ENCODE measurements at places on chromosomes 2 and 18.

GRCh38 chr18:2625217-2625616 is 30.3 kb upstream of the SMCHD1 start:
- H3K4me3 ChIP-seq, result no peak overlapping the region
- no peak for DNase-seq
- H3K27me3 ChIP-seq, result 0 out of 3 replicates have a peak, but pooled peaks cover 2% of the 10 kb centered on the region
- H3K27ac ChIP-seq, result no peak overlapping the region

DNA sequence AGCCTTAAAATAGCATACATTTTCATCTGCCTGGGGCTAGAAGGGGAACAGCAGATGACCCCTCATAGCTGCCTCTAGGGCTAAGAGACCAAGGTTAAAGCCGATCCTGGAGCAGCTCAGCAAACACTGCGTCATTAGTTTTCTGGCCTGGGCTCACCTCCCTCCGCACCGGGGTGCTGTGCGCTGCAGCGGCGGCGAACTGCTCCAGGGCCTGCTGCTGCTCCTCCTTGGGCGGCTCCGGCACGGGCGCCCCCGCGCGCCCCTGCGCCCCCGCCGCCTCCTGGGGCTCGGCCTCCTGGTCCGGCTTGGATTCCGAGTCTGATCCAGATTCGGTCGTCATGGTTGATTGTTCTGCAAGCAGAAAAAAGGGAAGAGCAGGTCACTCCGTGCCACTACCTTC is 55.0 kb downstream of the EPB41L3 start:
- no peaks in the 10 kb centered on the region for H3K4me1 ChIP-seq
- DNase-seq, result no peak
- H3K36me3 ChIP-seq, result no peaks in the 10 kb centered on the region
- H3K27ac ChIP-seq, result no peak overlapping the region
- H3K27me3 ChIP-seq, result no peaks in the 10 kb centered on the region

GRCh38 chr2:85541753-85542457 is 2.9 kb downstream of the MAT2A start:
- peaks cover 9% of the 10 kb centered on the region for H3K4me1 ChIP-seq
- peak overlapping the region; percentile 68 for H3K4me3 ChIP-seq
- H3K27ac ChIP-seq, result peak overlapping the region; percentile 31

GRCh38 chr18:42412281-42412680 is 457.2 kb downstream of the PIK3C3 start:
- H3K4me1 ChIP-seq, result no peaks in the 10 kb centered on the region
- no peak overlapping the region for H3K4me3 ChIP-seq
- DNase-seq, result no peak
- H3K36me3 ChIP-seq, result no peaks in the 10 kb centered on the region

DNA sequence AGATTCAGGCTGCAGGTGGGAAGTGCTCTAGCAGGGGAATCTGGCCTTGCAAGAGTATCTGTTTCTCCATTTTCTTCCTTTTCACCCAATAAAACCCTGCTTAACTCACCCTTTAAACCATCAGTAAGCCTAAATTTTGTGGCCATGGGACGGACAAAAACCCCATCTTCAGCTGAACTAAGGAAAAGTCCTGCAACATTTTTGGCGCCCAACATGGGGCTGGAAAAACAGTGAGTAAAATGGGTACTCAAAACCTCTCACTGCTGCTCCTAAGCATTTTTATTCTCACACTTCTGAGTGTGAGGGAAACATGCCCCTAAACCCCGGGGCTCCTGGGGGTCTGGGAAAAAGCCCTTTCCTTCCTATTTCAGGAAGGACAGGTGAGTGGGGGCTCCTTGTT is 414.3 kb downstream of the ZNF804A start:
- H3K27ac ChIP-seq, result no peak overlapping the region
- H3K4me3 ChIP-seq, result no peak overlapping the region
- no peaks in the 10 kb centered on the region for H3K4me1 ChIP-seq
- H3K36me3 ChIP-seq, result no peaks in the 10 kb centered on the region
- DNase-seq, result no peak

DNA sequence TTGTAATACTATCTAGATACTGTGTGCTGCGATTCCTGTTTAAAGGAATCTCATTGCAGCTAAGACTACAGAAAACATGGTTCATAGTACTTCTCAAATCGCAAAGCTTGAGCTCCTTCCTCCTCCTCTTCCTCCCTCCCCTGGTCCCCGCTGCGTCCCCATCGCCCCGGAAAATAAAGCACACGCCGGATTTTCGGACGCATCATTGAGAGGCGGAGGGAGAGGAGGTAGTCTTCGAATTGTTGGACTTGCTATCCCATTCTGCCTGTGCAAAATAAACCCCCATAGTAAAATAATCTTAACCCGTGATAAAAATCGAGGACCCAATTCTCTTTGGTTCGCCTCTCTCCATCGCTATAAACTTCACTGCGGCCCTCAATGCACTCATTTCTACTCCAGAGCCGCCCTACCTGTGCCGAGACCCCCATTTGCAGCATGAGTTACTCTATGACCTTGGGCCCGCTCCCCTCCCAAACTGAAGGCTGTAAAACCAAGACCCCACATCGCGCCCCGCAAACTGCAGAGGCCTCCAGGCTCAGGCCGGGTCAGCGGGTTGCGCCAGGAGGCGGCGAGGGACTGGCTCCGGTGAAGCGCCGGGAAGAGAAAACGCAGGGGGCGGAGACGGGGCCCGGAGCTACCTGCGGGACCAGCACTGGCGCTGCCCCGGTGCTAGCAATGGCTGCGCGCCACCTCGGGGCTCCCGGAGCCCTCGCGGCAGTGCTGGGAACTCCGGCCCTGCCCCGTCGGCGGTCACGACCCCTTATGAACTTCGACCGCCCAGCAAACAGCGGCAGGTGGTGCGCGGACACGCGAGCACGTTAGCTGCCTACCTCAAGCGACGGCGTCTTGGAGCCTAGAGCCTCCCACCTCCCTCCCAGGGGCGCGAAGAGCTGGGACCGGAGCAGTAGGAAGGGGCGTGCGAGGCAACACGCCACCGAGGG is 649 bp downstream of the ESCO1 start:
- DNase-seq, result peak; percentile 79
- peaks cover 15% of the 10 kb centered on the region for H3K4me1 ChIP-seq
- peak overlapping the region; percentile 97 for H3K4me3 ChIP-seq
- peak overlapping the region; percentile 100 for H3K27ac ChIP-seq
- peaks cover 1% of the 10 kb centered on the region for H3K36me3 ChIP-seq

DNA sequence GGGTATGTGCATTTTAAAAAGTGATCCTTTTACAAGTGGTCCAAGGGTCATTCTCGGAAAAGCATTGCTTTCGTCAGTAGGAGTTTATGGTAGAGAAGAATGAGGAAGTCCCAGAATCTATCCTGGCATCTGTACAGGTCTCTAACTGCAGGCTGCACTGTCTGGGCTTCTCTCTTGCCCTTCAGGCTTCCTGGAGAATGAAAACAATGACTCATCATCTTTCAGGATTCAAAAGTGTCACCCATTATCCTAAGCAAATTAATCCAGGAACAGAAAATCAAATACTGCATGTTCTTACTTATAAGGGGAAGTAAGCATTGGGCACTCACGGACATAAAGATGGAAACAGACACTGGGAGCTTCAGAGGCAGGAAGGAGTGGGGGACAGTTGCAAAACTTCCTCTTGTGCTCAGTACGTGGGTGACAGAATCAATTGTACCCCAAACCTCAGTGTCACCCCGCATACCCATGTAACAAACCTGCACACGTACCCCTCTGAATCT is 60.2 kb upstream of the TXNDC2 start:
- H3K27ac ChIP-seq, result peak overlapping the region; percentile 80
- peak; percentile 81 for DNase-seq
- no peaks in the 10 kb centered on the region for H3K27me3 ChIP-seq
- no peak overlapping the region for H3K4me3 ChIP-seq
- H3K36me3 ChIP-seq, result 0 out of 3 replicates have a peak, but pooled peaks cover 5% of the 10 kb centered on the region
- peaks cover 65% of the 10 kb centered on the region for H3K4me1 ChIP-seq

DNA sequence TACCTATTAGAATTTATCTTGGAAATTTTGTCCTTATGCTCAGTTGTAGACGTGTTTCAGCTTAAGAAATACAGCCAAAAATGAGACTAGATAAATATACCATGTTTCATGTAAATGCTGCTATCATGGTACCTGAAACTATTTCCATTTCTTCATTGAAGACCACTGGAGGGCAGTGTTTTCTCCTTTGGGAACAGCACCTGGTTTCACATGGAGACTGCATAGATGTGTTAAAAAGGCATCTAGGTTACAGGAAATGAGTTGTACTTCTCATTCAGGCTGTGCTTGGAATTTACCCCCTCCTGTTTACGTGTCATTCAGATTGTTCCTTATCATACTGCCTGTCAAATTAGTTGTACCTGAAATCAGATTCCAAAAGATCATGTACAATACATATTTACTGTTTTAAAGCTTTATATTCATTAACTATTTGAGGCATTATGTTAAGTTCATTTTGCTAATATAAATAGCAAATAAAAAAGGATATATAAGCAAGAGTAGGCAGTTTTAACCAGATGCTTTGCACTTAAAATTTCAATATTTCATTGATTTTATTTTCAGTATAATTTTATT is 57.3 kb upstream of the PSMD14 start:
- H3K4me1 ChIP-seq, result peaks cover 2% of the 10 kb centered on the region
- no peaks in the 10 kb centered on the region for H3K27me3 ChIP-seq
- peak; percentile 67 for DNase-seq
- H3K4me3 ChIP-seq, result no peak overlapping the region
- H3K27ac ChIP-seq, result no peak overlapping the region

- H3K36me3 ChIP-seq, result no peaks in the 10 kb centered on the region
- H3K4me1 ChIP-seq, result no peaks in the 10 kb centered on the region
- no peak overlapping the region for H3K4me3 ChIP-seq
- no peaks in the 10 kb centered on the region for H3K27me3 ChIP-seq
Measured at GRCh38 chr2:86661333-86661732, 37.7 kb upstream of the RNF103 start.

DNA sequence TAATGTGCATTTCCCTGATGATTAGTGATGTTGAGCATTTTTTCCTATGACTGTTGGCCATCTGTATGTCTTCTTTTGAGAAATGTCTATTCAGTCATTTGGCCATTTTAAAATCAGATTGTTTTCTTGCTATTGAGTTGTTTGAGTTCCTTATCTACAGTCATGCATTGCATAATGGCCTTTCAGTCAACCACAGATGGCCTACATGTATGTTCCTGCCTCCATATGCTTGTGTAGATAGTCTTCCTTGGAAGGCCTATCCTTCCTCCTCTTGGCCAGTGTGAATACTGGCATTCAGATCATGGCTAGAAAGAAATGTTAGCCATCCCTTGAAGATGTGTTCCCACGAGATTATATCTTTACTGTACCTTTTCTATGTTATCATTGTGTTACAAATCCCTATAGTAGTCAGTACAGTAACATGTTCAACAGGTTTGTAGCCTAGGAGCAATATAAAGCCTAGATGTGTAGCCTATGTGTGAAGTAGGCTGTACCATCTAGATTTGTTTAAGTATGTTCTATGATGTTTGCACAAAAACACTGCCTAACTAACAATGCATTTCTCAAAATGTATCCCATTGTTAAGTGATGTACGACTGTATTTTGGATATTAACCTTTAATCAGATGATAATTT is 65.6 kb upstream of the CD302 start:
- no peaks in the 10 kb centered on the region for H3K27me3 ChIP-seq
- H3K4me1 ChIP-seq, result no peaks in the 10 kb centered on the region
- H3K27ac ChIP-seq, result no peak overlapping the region
- no peak overlapping the region for H3K4me3 ChIP-seq
- no peak for DNase-seq

DNA sequence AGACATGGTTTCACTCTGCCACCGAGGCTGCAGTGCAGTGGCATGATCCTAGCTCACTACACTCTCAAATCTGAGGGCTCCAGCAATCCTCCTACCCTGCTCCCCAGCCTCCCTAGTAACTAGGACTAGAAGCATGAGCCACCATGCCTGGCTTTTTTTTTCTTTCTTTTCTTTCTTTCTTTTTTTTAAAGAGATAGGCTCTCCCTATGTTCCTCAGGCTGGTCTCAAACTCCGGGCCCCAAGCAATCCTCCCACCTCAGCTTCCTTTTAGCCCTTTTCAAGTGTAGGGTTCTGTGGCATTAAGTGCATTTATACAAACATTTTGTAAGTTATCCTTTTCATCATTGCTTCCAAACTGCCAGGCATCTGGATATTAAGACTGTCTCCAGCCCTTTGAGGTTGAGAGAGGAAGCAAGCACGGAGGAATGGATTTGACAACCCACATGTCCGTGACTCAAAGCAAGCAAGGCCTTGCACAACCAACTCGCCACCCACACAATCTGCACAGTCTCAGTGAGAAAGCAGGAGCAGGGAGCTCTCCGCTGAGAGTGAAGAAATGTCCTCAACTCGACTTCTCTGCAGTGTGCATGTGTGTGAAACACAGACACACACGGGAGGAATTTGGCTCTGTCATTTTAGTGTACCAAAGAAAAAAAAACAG is 65.6 kb downstream of the ATP8B1 start:
- no peaks in the 10 kb centered on the region for H3K4me1 ChIP-seq
- no peak overlapping the region for H3K27ac ChIP-seq
- no peaks in the 10 kb centered on the region for H3K27me3 ChIP-seq

DNA sequence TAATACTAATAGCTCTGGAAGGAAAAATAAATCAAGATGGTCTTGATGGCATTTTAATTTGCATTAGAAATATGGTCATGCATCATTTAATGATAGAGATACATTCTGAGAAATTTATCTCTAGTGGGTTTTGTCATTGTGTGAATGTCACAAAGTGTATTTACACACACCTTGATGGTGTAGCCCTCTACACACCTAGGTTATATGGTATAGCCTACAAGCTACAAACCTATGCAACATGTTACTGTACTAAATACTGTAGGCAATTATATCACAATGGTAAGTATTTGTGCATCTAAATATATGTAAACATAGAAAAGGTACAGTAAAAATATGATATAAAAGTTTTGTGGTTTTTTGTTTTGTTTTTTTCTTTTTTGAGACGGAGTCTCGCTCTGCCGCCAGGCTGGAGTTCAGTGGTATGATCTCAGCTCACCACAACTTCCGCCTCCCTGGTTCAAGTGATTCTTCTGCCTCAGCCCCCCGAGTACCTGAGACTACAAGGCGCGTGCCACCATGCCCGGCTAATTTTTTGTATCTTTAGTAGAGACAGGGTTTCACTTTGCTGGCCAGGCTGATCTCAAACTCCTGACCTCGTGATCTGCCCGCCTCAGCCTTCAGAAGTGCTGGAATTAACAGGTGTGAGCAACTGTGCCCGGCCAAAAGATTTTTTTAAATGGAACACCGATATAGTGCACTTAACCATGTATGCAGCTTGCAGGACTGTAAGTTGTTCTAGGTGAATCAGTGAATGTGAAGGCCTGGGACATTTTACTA is 83.7 kb upstream of the UBXN4 start:
- no peak overlapping the region for H3K4me3 ChIP-seq
- H3K36me3 ChIP-seq, result peaks cover 57% of the 10 kb centered on the region
- no peaks in the 10 kb centered on the region for H3K27me3 ChIP-seq
- no peaks in the 10 kb centered on the region for H3K4me1 ChIP-seq

GRCh38 chr18:66621816-66622576 is 18.1 kb upstream of the CDH19 start:
- no peaks in the 10 kb centered on the region for H3K4me1 ChIP-seq
- DNase-seq, result no peak
- no peak overlapping the region for H3K4me3 ChIP-seq
- no peaks in the 10 kb centered on the region for H3K27me3 ChIP-seq

- no peaks in the 10 kb centered on the region for H3K27me3 ChIP-seq
- H3K27ac ChIP-seq, result no peak overlapping the region
- H3K4me3 ChIP-seq, result no peak overlapping the region
- H3K36me3 ChIP-seq, result peaks cover 74% of the 10 kb centered on the region
- H3K4me1 ChIP-seq, result no peaks in the 10 kb centered on the region
Measured at GRCh38 chr2:241095594-241096290, 6.3 kb downstream of the MTERF4 start.
